ENCODE measurements at places on chromosomes 11 and 22.

DNA sequence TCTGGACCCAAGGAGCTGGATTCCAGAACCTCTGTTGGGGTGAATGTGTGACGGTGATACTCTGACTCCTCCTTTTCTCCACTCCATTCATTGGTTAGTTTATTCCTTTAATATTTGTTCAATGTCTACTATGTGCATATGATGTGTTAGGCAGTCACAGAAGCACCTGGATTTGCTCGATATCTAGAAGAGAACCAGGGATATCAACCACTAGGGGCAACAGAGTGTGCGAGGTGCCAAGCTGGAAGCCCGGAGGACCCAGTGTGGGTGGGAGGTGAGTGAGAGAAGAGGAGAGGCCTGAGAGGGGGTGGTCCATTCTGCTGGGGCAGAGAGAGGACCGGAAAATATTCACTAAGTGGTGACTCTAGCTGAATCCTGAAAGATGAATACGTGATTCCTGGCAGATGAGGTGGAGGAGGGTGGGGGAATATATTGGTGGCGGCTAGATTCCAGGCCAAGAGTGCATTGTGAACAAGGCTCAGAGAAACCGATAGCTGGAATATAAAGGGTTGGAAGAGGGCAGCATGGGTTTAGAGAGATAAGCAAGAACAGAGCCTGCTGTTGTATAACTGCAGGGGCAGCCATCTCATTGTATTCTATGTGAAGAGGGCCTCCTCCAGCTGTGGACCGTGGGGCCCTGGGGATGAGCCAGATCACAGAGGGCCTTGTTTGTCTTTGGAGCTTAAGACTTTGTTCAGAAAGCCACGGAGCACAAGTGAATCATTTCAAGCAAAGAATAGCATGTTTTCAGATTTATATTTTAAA is 6.9 kb upstream of the TIMP3 start:
- peak; percentile 9 for DNase-seq

DNA sequence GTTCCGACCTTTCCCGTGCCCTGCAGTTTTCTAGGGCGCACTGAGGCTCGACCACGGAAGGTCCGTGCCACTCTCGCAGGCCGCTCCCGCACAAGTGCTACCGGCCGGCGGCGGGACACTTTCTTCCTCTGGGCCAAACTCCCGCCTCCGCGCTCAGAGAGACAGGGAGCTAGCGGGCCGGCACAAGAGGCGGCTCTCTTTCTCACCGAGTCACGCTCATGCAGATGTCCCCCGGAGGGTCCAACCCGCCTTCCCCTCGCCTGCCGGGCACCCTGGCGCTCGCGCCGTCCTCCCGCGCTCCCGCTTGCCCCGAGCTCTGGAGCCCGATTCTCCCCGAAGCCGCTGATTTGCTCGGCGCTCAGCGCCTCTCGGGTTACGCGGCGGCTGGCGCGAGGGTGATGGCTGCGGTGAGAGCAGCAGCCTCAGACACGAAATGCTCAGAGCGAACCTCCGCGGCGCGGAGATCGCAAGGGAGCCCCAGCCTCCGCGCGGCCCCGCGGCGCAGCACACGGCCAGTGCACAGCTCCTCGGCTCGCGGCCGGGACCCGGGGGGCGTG is 1.0 kb downstream of the LMO1 start:
- no peak for DNase-seq

DNA sequence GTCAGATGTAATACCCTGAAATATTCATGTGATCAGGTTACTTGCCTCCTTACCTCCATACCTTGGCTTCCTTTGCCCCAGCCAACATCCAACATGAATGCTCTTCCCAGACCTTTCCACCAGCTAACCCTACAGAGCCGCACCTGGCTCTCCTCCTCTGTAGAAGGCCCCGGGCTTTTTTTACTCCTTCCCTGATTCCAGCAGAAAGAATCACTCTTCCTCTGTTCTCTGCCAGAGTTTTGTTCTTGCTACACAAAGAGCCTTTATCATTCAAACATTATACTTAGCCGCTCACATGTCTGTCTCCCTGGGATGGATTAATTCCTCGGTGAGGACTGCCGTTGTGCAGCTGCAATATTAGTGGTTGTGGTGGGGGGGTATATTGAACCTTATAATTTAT is 116.8 kb upstream of the GRAMD1B start:
- no peak for DNase-seq

DNA sequence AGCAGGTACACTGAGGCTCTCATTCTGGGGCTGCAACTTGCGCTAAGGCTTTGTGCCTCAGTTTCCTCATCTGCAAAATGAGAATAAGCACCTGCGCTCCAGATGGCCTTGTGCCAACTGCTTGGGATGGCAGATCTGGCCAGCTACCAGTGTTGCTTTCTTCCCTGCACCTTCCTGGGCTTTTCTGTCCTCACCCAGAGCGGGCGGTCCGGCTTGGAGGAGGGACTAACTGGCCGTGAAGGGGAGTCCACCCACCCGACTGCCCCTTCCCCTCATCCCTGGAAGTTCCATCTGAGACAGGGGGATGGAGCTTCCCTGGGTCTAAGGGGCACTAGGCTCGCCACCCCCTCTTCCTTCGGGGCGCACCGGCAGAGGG is 3.5 kb downstream of the SLC16A8 start:
- no peak for DNase-seq

DNA sequence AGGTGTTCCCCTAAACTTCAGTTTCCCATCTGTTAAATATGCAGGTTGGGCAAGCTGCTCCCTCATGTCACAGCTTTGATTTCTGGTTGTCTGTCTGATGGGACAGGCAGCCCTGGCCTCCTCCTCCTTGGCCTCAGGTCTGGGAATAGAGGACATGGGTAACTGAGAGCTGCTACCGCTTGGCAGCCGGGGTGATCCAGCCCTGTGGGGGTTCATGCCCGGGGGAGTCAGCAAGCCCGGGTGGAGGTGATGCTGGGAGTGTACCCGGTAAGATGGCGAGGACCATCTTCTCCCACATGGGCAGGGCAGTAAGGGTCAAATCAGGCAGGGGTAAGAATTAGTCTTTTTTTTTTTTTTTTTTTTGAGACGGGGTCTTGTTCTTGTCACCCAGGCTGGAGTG is 845.0 kb downstream of the TBC1D22A start:
- no peak for DNase-seq

GRCh38 chr11:126378763-126379162 is 23.3 kb downstream of the ST3GAL4 start:
- DNase-seq = no peak
